ENCODE measurements at places on chromosomes 7 and 10. TPM values are rescaled to one million over a fixed set of nuclear protein-coding genes. Genes with fewer than 3 reads are reported as not detected.

DNA sequence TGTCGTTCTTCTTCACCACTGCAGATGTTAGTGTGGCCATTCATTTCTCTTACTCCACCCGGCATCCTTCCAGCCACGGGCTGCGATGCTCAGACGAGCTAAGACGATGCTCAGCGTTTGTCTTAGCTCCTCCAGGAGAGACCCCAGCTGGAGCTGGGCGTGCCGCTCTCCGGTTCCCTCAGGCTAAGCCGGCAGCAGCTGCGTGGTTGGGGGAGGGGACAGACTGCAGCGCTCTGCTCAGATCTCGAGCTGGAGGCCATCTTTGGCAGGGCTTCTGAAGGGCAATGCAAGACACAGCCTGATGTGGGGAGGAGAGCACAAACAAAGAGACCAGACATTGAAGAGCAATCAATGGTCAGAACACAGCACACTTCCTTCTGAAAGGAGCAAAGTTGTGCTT, 4.8 kb downstream of the INA start:
- no peak for DNase-seq

Gene PLPP4
- total RNA-seq = not detected

- DNase-seq = no peak
These were observed 46.1 kb downstream of the SEPTIN7 start for GRCh38 chr7:35846816-35847412.

GRCh38 chr10:43822631-43823580, 174.2 kb upstream of the ZNF32 start:
- no peak for DNase-seq

DNA sequence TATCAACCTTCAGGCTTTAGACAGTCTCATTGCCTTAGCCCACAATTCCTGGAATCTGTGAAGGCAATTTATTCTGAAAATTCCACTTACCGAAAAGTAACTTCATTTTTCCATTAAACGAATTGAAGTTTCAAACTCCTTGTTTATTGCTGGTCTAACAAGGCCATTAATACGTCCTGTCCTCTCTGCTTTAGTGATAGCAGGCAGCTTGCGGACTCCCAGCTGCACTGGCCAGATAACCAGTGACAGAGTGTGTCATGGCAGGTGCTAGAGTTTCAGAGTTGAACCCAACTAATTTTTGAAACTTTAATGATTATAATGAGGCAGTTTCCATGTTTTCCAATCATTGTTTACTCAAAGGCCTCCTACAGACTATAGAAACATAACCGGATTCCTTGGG, 31.1 kb downstream of the LOXL4 start:
- no peak for DNase-seq

Gene GPC2
- 23.2 TPM for total RNA-seq

- no peak for DNase-seq
These were observed 8.5 kb downstream of the HTRA1 start for GRCh38 chr10:122469848-122470247.

GRCh38 chr10:107168738-107169137, 4.2 kb upstream of the SORCS1 start:
- no peak for DNase-seq

Gene EN2
- total RNA-seq = not detected

DNA sequence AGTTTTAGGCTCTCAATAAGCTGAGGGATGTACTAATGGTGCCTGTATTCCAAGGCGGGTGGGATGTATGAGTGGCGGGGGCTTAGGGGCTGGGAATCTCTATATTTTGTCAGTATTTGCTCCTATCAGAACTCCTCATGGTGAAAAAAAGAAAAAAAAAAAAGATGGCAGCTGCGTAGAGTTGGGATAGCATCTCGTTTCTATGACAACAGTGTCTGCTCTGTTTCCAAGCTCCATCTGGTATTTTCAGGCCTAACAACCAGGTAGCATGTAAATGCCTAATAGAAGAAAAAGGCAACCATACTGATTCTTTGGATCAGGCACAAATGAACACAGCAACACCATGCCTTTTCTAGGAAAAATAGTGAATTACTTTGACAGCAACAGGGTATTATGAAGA, 11.7 kb upstream of the CCDC172 start:
- no peak for DNase-seq

Measured in OCI-LY7 (cell line).